AG04450 (cell line): ENCODE measurements at places on chromosomes 13 and 19.

- no peak for DNase-seq
These were observed 5.2 kb upstream of the STK24 start for GRCh38 chr13:98581971-98582702.

- no peak for DNase-seq
These were observed 21.0 kb downstream of the FAM124A start for GRCh38 chr13:51243227-51243626.

DNA sequence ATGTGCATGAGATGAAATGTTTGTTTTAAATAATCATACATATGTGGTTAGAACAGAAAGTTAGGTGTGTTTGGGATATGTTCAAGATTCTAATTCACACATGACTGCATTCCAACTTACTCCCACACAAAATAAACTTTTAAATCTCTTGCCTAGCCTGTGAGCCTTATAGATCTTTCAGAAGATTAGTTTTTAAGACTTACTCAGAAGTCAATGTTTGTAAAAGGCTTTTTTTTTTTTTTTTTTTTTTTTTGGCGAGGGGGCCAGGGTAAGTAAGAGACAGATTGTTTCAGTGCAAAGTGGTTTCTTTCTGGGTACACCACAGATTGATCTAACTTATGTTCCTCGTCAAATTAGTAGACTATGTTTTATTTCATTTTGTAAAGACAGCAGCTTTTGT lies 39.1 kb downstream of the GPR180 start:
- DNase-seq: no peak

- no peak for DNase-seq
These were observed 34.0 kb downstream of the ITM2B start for GRCh38 chr13:48266701-48267639.

DNA sequence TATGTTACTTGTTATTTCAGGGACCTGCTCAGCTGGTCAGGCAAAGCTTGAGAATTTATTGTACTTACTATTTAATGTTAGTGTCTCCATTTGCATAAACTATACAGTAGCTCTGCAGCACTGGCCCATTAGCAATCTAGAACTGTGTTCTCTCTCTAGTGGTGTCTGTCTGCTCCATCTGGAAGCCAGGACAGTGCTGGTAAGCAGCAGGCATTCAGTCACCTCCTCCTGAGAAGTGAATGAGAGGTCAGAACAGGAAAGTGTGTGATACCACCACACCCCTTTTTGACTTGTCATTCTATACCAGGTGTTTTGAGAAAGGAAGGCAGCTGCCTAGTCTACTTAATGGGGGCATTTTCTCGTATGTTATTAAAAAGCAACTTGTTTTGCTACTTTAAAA lies 3.9 kb downstream of the COG3 start:
- no peak for DNase-seq

GRCh38 chr19:40611900-40612698 lies 10.9 kb downstream of the LTBP4 start:
- DNase-seq: no peak

DNA sequence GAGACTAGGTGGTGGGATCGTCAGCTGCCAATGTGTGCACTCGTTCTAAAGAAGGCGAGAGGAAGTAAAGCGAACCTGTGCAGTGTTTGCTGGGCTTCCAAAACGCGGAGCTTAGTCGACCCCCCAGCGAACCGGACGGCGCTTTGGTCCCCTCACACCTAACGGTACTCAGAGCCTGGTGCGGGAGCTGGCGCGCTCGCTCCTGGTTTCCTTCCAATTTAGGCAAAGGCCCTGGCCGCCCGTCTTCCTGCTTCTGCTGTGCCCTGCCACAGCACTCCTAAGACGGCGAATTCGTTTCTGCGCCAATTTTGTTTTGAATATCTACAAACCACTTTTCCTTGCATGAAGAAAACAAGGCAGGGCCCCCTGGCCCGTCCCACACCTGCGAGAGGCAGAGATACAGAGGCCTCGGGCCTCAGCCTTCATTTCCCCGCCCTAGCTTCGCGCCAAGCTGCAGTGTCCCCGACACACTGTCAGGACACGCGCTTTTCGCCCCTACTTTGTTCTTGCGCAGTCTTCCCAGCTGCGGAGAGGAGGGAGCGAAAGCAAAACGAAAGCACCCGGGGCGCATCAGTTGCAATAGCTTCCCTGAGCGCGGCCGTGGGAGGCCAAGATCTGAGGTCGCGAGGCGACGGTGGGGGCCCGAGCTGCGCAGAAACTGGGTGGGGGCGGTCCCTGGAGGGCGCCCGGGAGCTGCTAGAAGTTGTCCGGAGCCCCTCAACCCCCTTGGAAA lies 111.9 kb downstream of the KCNRG start:
- DNase-seq: no peak

GRCh38 chr19:18765224-18765623 lies 25.9 kb downstream of the COMP start:
- no peak for DNase-seq

DNA sequence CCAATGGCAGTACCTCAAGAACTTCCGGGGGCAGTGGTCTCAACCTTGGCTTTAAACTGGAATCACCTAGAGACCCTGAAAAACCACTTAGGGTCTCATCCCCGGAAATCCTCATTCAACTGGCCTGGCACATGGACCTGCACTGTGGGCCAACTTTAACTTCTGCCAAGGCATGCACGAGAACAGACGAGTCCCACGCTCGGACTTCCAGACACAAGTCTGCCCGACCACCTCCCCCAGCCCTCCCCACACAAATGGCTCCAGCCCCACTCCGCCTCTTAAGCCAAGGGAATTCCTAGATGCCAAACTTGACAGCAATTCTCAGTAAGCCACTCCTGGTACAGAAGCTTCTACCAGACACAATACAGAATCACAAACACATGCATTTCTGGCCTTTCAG lies 114.0 kb downstream of the STK24 start:
- DNase-seq: no peak

DNA sequence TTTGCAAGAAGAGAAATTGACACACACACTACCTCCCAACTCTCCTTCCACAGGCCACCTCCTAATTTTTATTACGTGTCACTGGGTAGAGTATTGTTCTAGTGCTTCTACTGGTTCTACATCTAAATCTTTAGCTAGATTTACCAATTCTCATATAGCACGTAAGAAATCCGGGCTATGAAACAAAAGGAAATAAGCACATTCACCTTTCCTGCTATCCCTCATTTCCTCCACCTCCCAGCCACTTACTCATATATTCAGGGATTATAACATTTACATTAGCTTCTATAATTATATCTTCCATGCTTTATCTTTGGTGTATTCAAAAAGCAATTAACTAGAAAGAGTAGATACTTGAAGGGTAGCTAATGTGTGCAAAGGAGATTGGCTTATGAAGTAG lies 39.7 kb downstream of the USP12 start:
- no peak for DNase-seq

GRCh38 chr19:35468637-35469036 lies 20.6 kb downstream of the FFAR2 start:
- no peak for DNase-seq

- DNase-seq: no peak
These were observed 123.0 kb downstream of the KL start for GRCh38 chr13:33139184-33139583.

DNA sequence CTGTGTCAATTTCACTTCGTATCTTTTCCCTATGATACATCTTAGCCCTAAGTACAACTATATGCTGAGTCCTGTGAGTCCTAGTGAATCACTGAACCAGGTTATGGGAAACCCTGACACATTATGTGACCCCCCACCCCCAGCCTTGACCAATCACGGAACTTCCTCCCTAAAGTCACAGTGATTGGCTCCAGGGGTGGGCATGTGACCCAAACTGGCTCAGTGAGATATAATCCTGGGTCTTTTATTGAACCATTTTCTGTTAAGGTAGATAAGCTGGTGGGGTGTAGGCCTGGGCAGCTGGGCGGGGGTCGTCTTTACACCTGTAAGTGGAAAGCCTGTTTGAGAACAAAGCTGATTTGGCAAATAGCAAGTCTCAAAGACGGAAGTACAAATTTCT lies 19.8 kb upstream of the FBL start:
- no peak for DNase-seq

DNA sequence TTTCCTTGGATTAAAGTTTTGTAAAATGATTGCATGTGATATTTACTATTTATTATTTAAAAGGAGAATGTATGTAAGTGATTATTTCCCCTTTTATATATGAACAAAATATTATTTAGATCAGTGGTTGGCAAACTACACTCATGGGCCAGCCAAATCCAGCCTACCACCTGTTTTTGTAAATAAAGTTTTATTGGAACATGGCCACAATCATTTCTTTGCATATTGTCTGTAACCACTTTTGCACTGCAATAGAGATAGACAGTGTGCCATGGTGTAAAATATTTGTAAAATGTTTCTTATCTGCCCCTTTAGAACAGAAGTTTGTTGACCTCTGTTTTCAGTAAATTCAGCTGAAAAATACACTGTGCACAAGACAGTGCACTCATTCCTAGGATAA lies 426.4 kb downstream of the MYO16 start:
- DNase-seq: no peak

- no peak for DNase-seq
These were observed 8.8 kb downstream of the PPP2R1A start for GRCh38 chr19:52198678-52199077.

GRCh38 chr13:114108894-114109293 lies 23.5 kb downstream of the RASA3 start:
- no peak for DNase-seq

DNA sequence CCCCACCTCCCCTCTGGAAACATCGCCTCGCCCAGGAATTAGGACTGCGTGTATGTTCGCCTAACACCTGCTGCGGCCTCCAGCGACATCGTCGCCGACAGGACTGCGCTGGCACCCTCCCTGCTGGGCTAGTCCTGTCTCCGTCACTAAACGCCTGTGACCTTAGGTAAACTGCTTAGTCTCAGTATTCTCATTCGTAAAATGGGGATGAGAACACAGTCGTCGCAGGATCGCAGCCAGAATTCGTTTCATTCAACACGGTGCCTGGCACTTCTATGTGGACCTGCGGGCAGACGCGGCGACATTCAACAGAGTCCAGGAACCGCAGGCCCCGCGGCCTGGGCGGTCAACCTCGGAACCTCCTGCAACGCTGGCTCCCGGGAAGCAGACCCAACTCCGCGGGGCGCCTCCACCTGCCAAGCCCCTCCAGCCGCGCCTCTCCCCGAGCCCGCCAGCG lies 485 bp downstream of the CRYL1 start:
- DNase-seq: no peak

DNA sequence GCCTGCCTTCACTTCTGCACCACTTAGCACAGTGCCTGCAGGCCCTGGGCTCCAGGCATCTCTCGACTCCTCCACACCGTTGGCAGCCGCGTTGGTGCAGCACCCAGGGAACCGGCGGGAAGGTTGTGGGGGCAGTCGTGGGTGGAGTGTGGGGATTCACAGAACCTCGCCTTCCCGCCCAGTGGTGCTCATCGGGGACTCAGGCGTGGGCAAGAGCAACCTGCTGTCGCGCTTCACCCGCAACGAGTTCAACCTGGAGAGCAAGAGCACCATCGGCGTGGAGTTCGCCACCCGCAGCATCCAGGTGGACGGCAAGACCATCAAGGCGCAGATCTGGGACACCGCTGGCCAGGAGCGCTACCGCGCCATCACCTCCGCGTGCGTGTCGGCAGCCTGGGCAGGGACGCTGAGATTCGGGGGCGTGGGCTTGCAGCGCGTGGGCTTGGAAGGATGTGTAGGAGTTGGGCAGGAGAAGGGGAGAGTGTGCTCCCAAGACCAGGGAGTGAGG lies 9.6 kb downstream of the RAB11B start:
- no peak for DNase-seq

- no peak for DNase-seq
These were observed 24.1 kb downstream of the SLC25A30 start for GRCh38 chr13:45393941-45394570.

DNA sequence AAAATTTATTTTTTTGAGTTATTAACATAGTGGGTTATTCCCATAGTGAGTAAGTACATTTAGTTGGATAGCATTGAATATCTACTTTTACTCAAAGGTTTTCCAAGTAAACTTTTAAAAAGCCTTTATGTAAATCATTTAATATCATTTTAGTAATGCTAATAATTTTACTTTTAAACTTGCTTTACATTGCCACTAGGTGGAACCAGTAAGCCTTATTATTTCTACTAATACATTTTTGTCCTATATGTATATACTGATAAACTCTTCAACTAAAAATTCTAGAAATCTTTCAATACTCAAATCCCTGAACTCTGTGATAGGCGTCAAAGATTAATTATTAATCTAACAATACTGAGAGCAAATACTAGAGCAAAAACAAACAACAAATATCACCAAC lies 1709.2 kb upstream of the PCDH20 start:
- no peak for DNase-seq

DNA sequence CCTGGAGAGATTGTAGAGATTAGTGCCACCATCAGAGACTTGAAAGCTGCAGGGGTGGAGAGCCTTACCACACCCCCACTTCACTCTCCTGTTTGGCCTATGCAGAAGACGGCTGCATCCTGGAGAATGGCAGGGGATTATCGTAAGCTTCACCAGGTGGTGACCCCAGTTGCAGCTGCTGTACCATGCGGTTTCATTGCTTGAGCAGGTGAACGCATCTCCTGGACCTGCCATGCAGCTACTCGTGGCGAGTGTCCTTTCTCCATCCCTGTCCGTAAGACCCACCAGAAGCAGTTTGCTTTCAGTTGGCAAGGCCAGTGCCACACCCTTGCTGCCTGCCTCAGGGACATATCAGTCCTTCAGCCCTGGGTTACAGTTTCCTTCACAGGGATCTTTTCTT lies 21.2 kb downstream of the PPP5C start:
- no peak for DNase-seq

DNA sequence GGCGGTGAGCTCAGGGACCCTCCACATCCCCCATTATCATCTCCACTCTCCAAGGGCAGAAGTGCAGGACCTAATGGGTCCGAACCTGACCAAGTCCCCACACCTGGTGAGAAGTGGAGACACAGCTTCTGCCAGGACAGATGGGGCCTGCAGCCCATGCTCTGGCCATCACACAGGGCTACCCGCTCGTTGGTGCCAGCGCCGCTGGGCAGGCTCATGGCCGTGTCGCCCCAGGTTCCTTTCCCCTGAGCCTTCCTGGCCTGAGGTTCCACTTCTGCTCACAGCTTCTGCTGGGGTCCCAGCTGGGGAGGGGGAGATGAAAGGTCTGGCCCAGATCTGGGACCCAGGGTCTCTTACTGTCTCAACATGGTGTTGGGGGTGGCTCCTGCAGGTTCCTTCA lies 48.4 kb upstream of the KCTD15 start:
- no peak for DNase-seq

DNA sequence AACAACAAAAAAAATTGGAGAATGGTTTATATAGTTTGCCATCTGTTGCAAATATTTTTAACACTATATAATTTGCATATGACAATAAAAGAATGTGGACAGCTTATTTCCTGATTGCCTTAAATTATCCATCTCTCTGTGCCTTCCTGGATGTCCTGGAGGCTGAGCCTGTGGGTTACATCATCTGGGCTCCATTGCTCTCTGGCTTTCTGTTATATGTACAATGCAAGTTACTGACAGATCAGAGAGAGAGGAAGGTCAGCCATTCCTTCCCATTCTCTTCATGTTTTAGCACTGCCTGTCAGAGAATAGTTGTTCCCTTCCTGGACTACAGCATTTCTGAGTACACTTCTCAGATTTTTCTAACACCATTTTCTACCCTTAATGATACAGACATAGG lies 758.3 kb upstream of the PCDH20 start:
- DNase-seq: no peak

GRCh38 chr19:45645631-45646344 lies 6.6 kb upstream of the EML2 start:
- DNase-seq: peak; percentile 62

GRCh38 chr19:11781295-11782057 lies 14.7 kb downstream of the ZNF441 start:
- no peak for DNase-seq

GRCh38 chr19:17246681-17247425 lies 1.1 kb upstream of the NR2F6 start:
- DNase-seq: no peak
